ENCODE measurements at places on chromosomes 16 and 17. TPM values are rescaled to one million over a fixed set of nuclear protein-coding genes. Genes with fewer than 3 reads are reported as not detected.

CES3 gene
- polyA plus RNA-seq: 36.0 TPM

HOXB2 gene
- 7.3 TPM for polyA plus RNA-seq

BAHCC1 gene
- polyA plus RNA-seq: 6.3 TPM

NPIPB13 gene
- polyA plus RNA-seq: 11.4 TPM

TEKT5 gene
- not detected for polyA plus RNA-seq

B4GALNT2 gene
- polyA plus RNA-seq: 3.2 TPM

DNA sequence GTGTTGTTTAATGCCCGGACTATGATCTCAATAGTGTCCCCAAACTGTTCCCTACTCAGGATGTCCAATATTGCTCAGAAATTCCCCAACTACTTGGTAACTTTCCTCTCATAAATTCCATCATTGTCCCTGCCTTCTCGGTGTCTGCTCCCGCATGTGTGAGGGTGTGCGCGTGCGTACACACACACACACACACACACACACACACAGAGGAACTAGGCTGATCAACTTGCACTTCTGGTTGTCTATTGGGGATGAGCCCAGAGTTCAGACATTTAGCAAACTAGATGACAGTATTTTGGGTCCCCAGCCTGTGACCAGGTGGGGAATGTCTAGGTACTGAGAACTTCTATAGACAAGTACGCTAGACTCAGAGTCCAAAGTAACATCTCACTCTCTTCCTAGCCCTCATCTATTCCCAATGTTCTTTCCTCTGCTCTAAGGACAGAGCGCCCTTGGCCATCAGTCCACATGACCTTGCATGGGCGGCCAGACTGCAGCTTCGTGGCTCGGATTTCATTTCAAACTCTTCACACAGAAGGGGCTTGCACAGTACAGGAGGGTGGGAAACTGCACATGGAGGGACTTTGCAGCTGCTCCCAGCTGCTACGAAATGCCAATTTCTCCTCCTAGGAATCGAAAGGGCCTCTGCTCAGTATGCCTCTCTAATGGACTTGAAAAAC lies 5.3 kb downstream of the HS3ST3A1 start:
- no peak for DNase-seq

DNA sequence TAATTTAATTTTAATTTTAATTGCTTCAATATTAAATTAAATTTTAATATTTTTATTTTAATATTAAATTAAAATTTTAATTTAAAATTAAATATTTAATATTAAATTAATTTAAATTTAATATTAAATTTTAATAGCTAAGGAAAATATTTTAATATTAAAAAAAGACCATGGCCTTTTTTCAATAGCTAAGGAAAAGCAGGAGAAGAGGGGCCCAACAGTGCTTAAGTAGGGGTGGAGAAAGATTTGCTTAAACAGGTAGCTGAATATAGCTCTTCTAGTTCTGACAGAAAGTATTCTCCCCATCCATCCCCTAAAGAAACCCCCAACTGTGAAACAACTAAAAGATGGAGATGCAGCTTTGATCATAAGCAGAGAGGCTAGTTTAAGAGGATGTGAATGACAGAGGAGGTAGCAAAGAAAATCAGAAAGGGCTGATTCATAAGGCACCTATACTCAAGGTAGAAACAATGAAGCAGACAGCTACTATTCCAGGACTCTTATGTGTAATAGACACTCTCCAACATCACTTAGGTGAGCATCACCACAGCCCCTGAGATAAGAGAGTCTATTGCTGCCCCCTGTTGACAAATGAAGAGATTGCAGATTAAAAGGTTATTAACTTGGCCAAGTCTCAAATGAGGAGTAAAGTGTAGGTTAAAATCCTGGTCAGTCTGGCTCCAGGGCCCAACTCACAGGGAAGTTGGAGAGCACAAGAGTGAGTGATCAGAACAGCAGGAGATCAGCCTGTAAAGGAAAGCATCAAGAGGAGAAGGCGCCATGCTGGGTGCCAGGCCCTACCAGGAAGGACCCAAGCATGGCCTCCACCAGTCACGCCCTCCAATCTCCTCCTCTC lies 7.8 kb upstream of the RNASEK start:
- DNase-seq: peak; percentile 75

- DNase-seq: no peak
Measured at GRCh38 chr17:80957461-80957941, 34.1 kb upstream of the CHMP6 start.

GRCh38 chr17:80091376-80091775 lies 10.0 kb upstream of the GAA start:
- no peak for DNase-seq

GRCh38 chr16:4681471-4682083 lies 11.8 kb upstream of the NUDT16L1 start:
- DNase-seq: no peak

- no peak for DNase-seq
Measured at GRCh38 chr17:7114875-7115614, 423 bp upstream of the ASGR2 start.

DNA sequence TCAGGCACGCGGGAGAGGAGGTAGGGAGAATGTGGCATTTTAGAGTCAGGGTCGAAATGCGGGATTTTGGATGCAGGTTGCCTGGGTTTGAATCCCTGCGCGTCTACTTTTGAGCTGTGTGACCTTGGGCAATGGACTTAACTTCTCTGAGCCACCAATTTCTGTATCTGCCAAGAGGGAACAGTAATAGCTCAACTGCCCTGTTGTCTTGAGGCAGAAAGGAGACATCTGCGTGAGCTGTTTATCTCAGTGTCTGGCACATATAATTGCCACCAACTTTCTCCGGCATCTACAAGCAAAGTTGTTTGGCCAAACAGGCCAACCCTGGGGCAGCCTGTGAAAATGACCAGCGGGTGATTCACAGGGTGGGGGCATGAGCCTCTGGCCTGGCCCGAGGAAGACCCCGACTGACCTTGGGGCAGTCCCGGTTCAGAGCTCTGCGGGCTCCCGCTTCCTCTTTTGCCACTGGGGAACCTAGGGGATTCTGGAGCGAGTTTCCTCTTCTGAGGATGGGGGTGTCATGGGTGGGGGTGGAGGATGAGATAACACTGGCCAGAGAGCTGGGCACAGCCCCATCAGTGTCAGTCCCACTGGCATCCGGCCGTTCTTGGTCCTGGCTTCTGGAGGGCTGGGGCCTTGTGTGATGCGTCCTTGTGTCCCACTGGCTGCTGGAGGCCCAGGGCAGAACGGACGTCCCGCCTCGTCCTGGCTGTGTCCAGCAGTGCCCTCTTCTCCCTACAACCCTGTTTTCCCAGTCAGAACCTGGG lies 1.3 kb downstream of the SNN start:
- DNase-seq: no peak

GRCh38 chr17:72465191-72466024 lies 344.6 kb downstream of the SOX9 start:
- peak; percentile 98 for DNase-seq

GRCh38 chr17:39702901-39703893 lies 3.3 kb downstream of the ERBB2 start:
- DNase-seq: no peak

- DNase-seq: no peak
Measured at GRCh38 chr16:8763899-8764298, 33.5 kb downstream of the TMEM186 start.

- no peak for DNase-seq
Measured at GRCh38 chr16:49461517-49461951, 87.9 kb downstream of the C16orf78 start.

- DNase-seq: no peak
Measured at GRCh38 chr17:80381416-80381923, 33.5 kb upstream of the ENDOV start.

GRCh38 chr16:50585331-50585776 lies 37.2 kb downstream of the NKD1 start:
- DNase-seq: no peak

DNA sequence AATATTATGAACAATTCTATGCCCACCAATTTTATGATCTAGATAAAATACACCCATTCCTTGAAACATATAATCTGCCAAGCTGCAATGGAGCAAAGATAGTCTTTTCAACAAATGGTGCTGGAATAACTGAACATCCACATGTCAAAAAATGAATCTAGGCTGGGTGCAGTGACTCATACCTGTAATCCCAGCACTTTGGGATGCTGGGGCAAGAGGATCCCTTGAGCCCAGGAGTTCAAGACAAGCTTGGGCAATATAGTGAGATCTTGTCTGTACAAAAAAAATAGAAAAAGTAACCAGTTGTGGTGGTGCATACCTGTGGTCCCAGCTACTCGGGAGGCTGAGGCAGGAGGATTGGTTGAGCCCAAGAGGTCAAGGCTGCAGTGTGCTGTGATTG lies 92.5 kb downstream of the N4BP1 start:
- no peak for DNase-seq

- no peak for DNase-seq
Measured at GRCh38 chr17:80781211-80781610, 210.4 kb upstream of the CHMP6 start.

DNA sequence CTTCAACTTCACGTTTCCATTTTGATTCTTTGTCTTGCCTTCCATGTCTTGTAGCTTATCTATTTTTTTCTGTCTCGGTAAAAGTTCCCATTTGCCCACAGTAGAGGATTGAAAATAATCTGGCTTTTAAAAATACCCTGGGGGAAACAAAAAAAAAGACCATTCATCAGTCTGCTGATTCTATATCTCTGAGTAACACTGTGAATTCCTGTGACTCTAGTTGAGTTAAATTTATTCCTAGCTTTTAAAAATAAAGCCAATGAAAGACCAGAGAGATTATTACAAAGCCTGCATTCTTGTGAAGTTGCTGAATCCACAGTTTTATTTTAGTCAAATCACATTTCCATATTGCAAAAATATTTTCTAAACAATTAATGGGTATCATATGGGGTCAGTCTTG lies 532.3 kb downstream of the CDH13 start:
- DNase-seq: no peak

- DNase-seq: no peak
Measured at GRCh38 chr16:84955427-84955826, 55.9 kb downstream of the ZDHHC7 start.

- no peak for DNase-seq
Measured at GRCh38 chr17:12566291-12566690, 99.4 kb upstream of the MYOCD start.

DNA sequence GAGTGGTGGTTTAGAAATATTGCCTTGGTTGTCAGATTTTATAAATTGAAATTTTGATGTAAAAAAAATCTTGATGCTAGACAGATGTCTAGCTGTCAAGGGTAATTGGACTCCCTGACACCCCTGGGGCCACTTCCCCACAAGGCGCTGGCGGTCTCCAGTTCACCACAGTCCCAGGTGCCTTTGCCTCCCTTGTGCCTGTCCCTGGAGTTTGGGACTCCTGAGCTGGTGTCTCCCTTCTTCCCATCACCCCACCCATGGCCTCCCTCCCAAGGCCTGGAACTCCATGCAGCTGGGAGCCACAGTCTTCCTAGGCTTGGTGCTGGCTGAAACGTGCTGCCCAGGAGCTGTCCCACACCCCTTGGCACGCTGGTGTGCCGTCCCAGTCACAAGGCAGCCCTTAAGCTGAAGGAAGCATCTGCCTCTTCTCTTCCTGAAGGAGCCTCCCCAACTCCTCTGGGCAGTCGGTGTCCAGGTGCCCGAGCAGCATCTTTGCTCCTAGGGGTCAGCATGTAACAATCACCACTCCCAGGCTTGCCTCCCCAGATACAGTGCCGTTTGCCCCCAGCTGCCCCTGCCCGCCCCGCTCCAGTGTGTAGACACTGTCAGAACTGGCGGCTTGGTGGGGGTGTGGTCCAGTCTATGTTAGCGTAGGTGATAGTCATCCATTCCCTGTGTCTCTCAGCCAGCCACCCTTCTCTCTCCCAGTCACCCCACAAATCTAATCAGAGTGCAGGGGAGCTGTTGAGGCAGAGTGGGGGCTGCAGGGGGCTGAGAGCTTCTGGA lies 26.2 kb downstream of the POLR3E start:
- DNase-seq: no peak
